ENCODE measurements at places on chromosomes 7 and 10.

GRCh38 chr10:130636313-130636930 lies 500.2 kb downstream of the GLRX3 start:
- DNase-seq: no peak

- DNase-seq: no peak
Observed at GRCh38 chr7:151681726-151682125, 162.0 kb upstream of the RHEB start.

- no peak for DNase-seq
Observed at GRCh38 chr7:37656913-37657530, 26.5 kb upstream of the GPR141 start.

DNA sequence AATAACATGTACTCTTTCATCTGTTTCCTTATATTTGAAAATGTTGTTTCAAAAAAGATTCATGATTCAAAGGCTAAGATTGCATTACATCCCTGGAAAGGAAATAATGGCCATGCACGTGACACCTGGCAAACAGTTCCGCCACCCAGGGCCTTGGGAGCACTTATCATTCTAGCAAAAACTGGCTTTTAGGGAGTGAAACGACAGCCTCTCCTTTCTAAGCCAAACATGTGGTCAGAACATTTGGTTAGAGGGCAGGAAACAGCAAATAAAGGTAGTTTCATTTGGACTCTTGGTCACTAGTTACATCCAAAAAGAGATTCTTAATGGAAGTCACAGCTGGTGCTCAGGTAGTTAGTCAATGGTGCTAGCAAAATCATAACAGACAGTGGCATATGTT lies 83.5 kb downstream of the FAS start:
- DNase-seq: no peak

DNA sequence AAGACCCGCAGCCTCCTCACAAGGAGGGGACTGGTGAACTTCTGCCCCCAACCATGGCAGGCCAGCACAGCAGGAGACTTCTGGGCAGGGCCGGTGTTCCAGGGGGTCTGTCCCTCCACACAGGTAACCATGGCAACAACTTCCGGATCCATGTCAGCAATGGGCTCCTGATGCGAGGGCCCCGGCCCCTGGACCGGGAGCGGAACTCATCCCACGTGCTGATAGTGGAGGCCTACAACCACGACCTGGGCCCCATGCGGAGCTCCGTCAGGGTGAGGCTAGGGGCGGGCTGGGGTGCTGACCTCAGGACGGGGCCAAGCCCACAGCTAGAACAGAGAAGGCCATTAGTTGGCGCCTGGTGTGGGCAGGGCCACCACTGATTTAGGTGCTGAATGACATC lies 5.7 kb upstream of the C10orf105 start:
- no peak for DNase-seq

- DNase-seq: peak; percentile 62
Observed at GRCh38 chr10:133336577-133337369, at the start of gene CALY. Gene CALY (minus strand): TSS chr10:133336896. CDS start chr10:133328989, 7,907 bp downstream.

DNA sequence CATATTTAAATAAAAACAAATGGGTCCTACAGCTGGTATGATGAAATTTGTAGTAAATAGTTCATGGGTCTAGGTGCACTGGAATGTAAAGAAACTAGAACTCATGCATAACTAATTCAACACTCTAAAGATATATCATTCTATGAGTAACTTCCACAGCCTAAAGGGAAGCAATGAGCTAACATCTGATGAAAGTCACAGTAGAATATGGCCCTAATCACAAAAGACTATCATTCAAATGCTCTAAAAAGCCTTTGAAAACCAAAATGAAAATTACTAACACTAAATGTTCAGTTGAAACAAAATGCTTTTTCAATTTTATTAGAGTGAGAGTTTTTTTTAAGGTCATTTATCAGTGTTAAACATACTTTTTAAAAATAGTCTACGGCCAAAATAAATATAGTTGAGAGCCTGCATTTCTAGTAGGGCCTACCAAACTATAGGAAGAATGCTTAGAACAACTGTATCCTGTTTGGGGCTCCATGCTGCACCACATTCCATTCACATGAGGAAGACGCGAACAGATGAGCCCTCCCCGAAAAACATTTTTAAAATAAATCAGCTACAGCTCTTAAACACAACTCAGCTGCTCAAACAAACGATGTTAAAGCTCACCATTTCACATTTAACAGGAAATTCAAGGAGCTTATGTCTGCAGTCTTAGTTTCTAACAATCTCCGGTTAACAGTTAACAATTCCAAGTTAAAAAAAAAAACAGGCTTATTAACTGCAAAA lies 134.5 kb downstream of the NRBF2 start:
- DNase-seq: no peak

DNA sequence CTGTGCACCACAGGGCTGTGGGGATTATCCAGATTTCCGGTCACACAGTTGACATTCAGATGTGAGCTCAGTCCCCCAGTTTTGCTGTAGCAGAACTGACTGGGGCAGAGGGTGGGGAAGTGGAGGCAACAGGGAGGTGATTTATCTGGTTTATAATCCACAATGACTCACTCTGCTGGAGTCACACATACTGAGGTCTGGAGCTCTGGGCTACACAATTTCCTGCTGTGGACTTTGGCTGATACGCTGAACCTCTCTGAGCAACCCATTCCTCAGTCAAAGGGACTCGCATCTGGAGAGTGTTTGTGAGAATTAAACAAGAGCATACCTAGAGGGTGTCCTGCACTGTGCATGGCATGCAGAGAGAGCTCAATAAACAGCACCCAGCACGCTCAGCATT lies 64.8 kb upstream of the PLPP4 start:
- no peak for DNase-seq

DNA sequence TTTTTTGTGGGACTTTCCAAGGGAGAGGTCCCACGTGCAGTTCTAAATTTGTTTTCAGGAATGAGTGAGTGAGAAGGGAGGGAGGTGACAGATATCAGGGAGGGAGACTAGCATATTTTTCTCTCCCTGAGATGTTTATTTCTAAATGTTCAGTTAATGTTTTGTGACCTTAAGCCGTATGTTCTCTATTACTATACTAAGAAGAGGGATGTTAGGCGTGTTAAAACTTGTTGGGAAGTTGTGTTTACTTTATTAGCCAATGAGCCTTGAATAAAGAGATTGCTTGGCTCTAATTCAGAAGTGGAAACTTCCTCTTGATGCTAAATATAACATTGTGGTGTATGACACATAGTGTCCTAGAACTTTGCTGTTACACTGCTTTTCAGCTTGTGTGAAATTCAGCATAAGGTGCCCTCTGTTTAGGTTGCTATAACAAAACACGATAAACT lies 37.3 kb downstream of the DNAH11 start:
- DNase-seq: no peak

- no peak for DNase-seq
Observed at GRCh38 chr7:109806548-109806947, 1236.9 kb downstream of the DNAJB9 start.

DNA sequence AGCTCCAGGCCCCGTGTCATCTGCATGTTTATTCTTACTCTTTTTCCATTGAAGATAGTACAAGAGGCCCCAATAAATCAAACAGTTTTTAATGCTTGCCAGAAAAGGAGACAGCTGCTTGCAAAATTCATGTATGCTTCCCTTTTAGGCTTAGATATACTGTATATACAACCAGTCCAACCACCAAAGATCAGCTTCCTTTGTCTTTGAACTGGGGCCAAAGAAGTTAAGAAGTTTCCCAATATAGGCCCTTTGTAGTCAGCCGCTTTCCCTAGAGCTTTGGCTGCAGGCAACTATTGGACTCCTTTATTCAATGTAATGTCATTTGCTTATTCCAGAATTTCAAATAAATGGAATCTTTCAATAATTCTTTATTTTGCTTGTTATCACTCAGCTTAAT lies 1395.0 kb downstream of the GATA3 start:
- DNase-seq: no peak

GRCh38 chr10:15784662-15785300 lies 65.1 kb upstream of the ITGA8 start:
- DNase-seq: no peak

DNA sequence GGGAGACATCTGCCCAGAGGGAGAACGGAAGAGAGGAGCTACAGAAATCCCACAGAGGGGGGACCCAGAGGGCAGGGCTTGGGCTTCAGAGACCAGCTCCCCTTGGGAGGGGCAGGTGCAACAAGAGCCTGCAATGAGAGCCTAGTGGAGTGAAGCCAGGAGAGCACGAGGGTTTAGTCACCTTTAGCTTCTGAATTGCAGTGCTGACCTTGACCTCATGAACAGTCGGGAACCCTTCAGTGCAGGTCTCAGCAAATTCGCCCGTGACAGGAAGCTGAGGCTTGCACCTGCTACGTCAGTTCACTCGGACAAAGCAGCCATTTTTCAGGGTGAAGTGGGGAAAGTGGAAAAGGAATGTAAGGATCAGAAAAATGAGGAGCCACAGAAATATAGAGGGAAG lies 306.8 kb upstream of the CDC14C start:
- no peak for DNase-seq

GRCh38 chr10:102109166-102110116 lies 10.7 kb downstream of the LDB1 start:
- DNase-seq: no peak

DNA sequence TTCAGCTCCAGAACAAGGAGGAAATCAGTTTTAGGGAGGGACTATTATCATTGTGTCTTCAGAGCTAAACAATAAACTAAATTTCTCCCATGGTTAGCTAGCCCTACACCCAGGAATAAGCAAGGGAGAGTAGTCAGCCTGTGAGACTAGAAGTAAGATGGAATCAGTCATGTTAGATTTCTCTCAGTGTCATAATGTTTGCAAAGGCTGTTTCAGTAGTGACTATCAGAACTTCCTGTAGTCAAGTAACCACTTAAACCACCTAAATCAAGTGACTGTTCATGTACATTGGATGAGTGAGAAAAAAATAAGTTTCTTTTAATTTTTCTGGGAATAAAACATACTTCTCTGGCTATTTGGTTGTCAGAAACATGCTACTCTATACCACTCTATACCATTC lies 121.6 kb downstream of the KCND2 start:
- no peak for DNase-seq

DNA sequence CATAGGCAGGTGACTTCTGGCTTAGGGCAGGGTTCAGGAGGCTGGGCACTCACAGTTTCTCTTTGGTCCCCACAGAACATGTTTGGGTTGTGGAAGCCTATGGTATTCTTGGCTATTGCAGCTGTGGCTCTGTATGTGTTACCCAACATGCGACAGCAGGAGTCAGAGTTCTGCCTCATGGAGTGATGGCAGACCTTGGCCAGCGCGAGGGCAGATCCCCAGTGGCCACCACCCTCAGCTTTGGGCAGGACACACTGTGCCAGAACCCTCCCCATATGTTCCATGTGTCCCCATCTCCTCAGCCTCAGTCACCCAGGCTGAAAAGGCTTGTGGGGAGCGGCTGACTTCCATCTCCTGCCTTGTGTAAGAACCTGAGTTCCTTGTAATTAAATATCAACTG lies 8.5 kb upstream of the FLNC start:
- no peak for DNase-seq

DNA sequence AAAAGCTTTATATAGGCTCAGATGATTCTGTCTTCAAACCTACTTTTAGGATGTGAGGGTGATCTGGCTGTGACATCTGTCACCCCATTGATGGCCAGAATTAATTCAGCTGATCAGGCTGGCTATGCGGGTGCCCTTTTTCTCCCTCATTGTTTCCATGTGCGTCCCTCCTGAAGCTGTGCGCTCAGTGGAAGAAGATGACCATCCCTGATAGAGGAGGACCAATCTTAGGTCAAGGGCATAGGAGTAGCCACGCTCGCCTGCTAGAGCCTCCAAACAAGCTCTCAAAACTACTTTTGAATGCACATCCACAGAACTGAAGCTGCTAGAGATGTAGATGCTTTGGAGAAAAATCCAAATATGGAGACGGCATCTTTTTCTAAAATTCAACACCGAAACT lies 48.7 kb downstream of the MYPN start:
- no peak for DNase-seq

DNA sequence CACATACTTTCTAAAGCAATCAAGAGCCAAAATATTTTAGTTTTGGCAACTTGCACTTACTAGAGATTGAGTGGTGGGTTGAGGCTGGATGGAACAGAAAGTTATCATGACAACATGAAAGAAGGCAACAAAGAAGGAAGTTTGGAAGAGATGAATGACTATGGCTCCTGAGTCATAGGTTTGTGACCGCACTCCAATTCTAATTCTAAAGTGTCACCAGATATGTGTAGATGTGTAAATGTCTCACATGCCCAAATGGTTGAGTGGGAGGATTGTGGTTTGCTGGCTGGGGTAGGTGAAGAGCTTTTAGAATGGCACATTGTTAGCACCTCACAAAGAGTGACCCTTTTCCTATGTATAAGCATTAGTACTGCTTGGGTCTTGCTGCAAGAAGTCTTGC lies 20.2 kb downstream of the TAS2R16 start:
- no peak for DNase-seq

DNA sequence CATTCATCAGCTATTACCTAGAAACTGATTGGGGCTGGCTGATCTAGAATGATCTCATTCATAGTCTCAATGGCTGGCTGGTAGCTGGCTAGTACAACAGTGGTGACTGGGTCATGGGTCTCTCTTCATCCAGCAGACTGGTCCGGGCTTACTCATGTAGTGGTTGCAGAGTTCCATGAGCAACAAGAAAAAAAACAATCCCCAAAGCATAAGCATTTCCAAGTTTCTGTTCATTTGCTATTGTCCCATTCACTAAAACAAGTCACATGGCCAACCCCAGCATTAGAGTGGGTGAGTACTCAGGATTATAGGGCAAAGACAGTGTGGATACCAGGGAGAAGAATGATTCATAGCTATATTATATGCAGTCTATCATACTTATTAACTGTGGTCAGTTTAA lies 85.2 kb upstream of the SEMA3C start:
- DNase-seq: no peak

- no peak for DNase-seq
Observed at GRCh38 chr10:26755443-26755903, 58.0 kb downstream of the PDSS1 start.

GRCh38 chr10:43689618-43689954 lies 40.9 kb upstream of the ZNF32 start:
- DNase-seq: no peak

DNA sequence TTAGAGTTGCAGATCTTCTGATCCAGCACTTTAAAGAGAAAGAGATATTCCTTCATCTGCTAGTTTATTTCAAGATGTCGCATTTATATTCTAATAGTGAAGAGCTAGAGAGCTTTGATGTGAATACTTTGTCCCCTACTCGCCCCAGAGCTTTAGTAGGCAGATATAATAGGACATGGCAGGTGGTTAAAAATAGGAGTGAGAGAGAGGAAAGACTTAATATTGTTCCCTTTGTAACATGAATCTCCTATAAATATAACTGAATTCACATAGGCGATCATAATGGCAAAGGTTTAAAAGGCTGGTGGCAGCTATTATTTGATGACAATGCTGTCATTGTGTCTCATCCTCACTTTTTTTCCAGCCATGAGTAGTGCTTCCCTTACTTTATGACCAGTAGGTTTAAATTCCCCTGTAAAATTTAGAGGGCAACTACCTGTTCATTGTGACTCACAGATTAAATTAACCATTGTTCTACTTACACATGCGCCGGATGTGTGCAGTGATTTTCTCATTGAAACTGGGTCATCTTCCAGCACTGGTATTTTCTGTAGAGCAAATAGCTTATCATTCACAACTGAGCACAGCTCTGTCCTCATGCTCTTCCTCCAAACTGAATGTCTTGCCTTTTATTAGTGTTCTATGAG lies 906.7 kb upstream of the CELF2 start:
- no peak for DNase-seq
